ENCODE measurements at places on chromosomes 5 and 9.

DNA sequence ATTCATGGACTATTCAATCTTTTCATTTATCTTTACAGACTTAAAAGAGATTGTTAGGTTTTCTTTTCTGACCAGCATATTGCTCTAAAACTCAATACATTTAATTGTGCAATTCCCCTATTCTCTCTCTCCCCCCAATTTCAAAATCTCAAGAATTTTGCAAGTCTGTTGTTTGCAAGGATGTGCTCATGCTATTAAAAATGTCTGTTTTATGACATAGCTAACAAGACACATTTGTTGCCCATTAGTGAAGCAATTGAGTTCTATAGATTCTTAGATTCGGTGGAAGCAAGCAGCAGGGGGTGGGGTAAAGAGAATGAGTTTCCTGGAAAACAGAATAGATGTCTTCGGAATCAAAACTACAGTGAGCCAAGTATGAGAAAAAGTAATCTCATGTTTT is 8.5 kb upstream of the CSNK1A1 start:
- DNase-seq, result no peak

DNA sequence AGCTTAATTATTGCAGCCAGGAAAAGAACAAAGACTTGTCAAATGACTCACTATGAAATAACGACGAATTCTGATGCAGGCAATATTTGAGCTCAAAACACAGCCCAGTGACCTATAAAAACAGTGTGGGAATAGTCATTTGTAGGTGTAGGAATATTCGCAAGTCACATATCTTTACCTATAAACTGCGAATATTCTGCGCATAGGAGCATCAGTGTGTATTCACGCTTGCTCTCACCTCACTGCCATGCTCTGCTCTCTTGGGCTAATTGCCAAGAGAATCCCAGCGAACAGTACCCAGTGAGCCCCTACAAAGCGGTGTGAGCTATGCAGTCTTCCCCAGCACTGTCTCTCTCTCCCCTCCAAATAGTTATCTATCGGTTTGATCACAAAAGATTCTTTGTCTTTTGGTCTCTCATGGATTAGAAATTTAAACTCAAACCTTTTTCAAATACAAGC is 74.2 kb downstream of the ST8SIA4 start:
- DNase-seq, result no peak

DNA sequence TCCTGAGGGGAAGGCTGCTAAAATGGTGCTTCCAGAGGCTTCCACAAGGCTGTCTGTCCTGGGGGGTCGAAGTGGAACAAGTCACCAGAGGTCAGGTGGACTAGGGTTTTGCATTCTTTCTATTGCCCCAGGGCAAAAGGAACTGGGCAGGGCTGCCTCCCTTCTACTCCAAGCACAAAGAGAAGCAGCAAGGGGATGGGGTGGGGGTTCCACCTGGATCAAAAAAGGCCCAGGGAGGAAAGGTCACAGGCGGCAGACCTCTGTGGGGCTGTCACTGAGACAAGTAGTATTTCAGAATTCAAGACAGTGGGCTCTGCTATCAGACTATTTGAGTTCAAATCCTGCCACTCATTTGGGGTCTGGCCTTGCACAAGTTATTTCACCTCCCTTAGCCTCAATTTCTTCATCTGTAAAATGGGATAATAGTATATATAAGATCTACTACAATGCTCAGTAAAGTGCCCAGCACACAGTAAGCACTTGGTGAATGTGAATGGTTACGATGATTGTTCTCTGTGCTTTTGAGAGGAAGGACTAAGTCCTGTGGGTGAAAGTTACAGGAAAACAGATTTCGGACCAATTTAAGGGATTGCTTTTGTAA is 1.9 kb upstream of the ARSI start:
- no peak for DNase-seq

- DNase-seq, result no peak
Measured at GRCh38 chr5:58946230-58946629, 363.4 kb downstream of the RAB3C start.

DNA sequence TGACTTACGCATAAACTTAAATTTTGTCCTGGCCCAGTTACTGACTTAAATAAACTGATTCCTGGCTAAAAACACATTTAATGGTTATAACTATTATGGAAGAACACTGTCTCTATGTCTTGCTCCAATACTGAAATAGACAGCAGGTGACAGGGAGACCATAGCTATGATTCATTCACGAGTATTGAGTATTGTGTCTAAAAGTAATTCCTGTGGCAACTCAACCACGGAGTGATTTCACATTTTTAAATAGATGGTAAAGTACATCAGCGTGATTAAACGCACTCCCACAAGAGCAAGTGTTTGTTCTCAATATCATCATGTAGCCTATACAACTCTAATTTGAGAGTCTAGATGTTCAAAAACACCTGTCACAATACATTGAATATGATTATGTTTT is 35.9 kb upstream of the PCSK1 start:
- no peak for DNase-seq

DNA sequence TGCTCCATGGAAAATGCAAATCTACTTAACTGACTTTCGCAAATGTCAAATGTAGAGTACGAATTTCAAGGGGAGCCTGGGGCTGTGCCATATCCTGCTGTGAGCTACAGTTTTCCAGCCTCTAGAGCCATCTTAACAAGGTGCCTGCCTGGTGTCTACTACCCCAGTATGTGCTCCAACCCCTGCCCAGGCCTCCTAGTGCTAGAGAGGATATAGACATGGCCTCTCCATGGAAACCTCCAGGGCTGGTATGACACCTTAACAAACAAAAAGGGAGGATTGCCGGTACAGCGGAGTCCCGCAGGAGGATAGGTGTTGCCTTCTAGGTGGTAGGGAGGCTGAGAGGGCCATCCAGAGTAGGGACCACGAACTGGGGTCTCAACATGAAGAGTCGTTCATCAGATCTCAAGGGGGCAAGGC is 13.6 kb upstream of the IL3 start:
- no peak for DNase-seq

- no peak for DNase-seq
Measured at GRCh38 chr5:42718591-42718990, 38.0 kb upstream of the CCDC152 start.

DNA sequence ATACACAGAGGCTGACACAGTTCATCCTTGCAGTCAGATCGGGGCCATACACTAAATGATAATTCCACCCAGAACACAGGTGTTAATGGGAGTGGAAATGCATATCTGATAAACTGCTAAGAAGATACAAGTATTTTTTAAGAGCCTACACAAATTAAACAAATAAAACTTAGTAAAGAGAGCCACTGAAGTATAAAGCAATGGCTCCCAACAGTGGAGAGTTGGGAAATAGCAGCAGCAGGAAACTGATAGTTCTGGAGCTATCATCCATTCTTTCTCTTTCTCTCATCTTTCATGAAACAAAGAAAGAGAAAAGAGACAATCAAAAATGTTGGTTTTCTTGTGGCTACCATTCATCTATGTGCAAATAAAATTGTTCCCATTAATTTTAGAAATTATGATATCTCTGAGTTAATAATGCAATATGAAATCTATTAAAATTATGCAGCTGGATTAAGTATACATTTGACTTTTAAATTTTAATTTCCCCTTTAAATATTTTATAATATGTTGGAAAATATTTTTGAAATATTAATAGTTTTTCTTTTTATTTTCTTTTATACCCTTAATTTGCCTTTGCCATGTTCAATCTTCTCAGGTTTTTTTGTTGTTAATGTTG is 120.8 kb downstream of the EMB start:
- DNase-seq, result no peak

GRCh38 chr5:142826741-142827492 is 56.7 kb downstream of the ARHGAP26 start:
- DNase-seq, result no peak

- DNase-seq, result no peak
Measured at GRCh38 chr9:6034954-6035353, 19.5 kb upstream of the RANBP6 start.

DNA sequence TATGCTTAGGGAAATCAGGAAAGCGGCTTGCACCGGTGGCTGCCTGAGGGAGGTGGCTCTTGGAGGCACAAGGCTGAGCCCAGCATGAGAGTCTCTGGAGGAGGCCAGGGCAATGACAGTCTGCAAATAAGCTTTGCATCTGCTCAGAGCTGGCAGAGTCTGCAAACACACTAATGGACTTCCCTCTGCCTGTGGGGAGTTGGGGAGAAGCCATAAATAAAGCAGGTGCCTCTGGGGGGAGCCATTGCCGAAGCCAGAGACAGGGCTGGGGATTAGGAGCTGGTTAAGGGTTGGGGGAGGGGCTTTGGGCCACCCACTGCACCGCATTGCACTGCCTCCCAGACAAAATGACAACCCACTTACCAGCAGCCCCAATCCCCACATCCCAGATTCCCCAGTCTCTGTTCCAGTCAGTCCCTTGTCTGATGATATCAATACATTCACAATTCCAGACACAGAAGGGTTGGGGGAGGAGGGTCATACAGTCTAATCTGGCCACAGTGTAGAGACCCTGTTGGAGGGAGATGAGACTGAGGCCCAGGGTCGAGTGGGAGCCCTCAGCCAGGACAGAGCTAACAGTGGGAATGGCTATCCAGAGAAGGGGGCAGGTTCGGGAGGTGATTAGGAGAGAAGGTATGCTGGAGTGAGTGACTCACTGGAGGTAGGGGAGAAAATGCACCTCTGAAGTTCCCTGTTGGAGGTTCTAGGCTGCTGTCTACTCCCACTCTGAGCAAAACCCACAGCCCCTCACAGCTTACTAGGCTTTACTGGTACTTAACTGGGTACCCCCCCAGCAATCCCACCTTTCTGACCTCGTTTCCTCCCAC is 53.7 kb downstream of the PAX5 start:
- no peak for DNase-seq

GRCh38 chr5:67672636-67673035 is 476.0 kb upstream of the CD180 start:
- no peak for DNase-seq

- no peak for DNase-seq
Measured at GRCh38 chr5:151002681-151003502, 17.5 kb upstream of the GPX3 start.

DNA sequence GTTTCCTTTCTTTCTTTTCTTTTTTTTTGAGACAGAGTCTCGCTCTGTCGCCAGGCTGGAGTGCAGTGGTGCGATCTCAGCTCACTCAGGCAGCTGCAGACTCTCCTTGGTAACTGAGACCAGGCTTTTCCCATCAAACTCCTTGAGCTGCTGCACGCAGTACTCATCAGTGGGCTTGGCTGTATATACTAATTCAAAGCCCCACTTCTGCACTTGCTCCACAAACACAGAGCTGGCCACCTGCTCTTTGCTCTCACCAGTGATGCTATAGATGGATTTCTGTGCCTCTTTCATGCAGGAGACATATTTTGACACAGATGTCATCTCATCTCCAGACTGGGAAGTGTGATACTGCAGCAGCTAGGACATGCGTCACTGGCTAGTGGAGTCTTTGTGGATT is 252.7 kb downstream of the AP3B1 start:
- DNase-seq, result no peak

- no peak for DNase-seq
Measured at GRCh38 chr5:114702136-114702535, 340.3 kb downstream of the KCNN2 start.

DNA sequence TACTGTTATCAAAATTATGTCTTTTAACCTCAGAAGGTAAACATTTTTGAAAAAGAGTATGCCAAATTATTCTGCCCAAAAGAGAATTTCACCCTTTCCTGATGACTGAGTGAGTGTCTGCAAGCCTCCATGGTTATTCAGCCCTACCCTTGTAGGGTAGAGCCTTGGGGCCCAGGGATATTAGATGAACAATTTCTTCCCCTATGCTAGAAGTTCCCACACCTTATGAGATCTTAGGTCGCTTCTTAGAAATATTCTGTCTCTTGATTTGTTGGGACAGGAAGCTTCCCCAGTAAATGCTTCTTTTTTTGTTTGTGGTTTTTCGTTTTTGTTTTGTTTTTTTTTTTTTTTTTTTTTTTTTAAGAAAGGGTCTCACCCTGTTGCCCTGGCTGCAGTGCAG is 3.1 kb downstream of the CRB2 start:
- DNase-seq, result no peak

GRCh38 chr5:72653586-72653985 is 146.4 kb upstream of the ZNF366 start:
- DNase-seq, result no peak

GRCh38 chr9:119834064-119834620 is 464.9 kb upstream of the BRINP1 start:
- DNase-seq, result no peak

GRCh38 chr5:34867660-34868059 is 28.7 kb downstream of the TTC23L start:
- no peak for DNase-seq

- no peak for DNase-seq
Measured at GRCh38 chr5:133245191-133246052, 193.6 kb downstream of the HSPA4 start.

- DNase-seq, result no peak
Measured at GRCh38 chr9:127277770-127278169, 13.2 kb downstream of the GARNL3 start.

DNA sequence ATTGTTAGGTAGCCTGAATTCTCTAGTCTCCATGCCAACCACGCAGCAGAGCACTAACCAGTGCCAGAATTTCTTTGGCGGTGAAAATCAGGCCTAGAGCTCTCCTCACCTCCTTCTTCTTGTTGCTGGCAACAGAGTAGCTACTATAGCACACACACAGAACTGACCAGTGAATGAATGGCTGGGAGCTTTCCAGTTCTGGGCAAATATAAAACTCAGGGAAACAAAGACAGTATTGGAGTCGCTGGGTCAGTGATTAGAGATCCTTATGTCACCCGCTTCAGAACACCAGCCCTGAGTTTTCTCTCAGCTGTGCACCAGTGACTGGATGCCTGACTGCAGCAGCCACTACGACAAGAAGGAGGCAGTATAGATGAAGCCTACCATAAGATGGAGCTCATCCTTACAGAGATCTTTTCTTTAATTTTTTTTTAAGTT is 26.9 kb upstream of the FEM1C start:
- no peak for DNase-seq

- DNase-seq, result no peak
Measured at GRCh38 chr5:73422164-73422563, 26.4 kb downstream of the FOXD1 start.

DNA sequence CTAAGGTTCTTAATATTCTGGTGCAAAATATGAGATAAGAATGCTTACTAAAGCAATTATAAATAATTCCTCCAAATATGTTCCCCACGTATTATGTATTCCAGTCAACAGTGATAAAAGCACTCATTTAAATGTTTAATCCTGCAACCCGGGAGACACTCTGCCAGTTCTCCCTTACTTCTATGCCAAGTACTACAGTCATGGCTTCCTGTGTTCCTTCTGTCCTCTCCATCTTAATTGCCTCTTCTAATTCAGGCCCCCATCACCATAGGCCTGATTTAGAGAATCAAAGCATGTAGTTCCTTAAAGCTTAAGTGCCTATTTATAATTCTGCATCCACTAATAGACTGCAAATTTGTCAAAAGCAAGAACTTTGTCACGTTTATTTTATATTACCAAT is 474.8 kb downstream of the SEMA5A start:
- no peak for DNase-seq

GRCh38 chr5:168301593-168302390 is 10.3 kb downstream of the WWC1 start:
- no peak for DNase-seq

Measured in T-helper 2 cell (primary cell).